ENCODE measurements at places on chromosomes 2 and 18.

DNA sequence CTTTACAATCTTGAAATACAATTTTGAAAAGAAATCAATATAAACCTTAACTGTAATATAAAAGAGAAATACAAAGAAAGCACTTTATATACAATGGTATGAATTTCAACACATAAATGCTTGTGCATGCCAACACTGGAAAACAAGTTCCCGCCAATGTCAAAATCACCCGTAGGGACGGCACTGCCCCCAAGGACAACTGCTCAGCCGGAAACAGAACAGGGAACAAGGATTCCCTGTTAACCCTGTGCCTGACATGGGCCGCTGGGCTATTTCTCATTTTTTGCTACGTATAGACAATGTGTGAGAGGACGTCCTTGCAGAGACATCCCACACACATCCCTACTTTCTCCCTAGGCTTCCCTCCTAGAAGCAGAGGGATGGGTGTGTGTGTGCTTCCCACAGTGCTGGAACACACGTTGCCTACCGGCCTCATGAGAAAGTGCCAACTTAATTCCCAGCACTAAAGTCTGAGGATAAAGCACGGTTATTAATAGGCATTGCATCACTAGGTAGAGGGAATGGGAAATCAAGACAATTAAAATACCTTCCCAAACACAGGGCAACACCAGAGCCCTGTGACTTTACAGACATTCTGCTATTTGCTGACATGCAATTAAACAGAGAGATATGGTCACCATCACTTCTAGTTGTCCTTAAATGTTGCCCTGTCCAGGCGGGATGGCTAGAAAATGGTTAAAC is 14.4 kb downstream of the AFG3L2 start:
- no peak for DNase-seq

GRCh38 chr2:72035518-72036172 is 112.0 kb downstream of the CYP26B1 start:
- DNase-seq, result no peak

GRCh38 chr2:240457223-240458043 is 22.0 kb downstream of the GPC1 start:
- no peak for DNase-seq

DNA sequence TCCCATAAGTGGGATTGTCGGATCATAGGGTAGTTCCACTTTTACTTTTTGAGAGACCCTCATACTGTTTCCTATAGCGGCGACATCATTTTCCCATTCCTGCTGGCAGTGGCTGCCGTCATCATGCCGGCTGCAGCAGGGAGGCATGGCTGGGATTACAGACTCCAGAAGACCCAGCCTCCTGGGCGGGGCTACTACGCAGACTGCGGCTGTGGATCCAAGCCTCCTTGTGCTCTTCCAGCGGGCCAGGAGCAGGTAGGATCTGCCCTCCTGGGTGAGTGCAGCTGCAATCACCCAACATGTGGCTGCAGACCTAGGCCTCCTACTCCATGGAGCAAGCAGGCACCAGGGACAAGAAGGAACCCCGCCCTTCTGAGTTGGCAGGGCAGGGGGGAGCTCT is 359.2 kb downstream of the GALR1 start:
- no peak for DNase-seq

GRCh38 chr2:56583796-56584315 is 400.1 kb downstream of the CCDC85A start:
- DNase-seq, result no peak

- DNase-seq, result no peak
Measured at GRCh38 chr18:67613731-67614130, 97.2 kb upstream of the DSEL start.

DNA sequence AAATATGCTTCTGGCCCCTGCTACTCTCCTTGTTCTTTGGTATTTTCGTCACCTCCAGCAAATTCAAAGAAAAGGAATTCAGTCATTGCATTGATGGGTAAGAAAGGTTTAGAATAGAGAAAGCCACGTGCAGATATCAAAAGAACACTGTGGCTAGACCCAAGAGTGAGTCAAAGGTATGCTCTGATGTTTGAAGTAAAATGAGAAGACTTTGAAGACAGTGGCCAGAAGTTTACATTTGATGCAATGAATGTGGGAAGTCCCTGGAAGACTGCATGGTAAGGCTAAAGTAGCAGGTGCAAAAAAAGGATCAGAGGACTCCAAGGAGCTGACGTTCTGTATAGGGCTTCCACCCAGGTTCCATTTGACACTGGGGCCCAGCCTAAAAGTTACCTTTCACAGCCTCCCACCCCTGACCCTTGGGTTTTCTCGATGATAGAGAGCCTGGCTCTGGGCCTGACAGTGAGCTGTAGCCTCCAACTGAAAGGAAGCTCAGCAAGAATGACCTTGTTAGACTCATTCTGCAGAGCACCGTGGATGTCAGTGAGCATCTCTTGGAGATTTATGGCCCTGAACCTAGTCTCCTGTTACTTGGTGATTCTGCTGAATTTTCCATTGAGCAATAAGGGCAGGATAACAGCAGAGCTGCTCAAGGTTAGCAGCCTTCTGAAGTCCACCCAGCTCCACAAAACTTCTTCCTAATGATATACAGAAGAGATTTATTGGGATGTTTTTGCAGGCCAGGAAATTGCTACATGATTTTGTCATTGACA is 223.7 kb upstream of the RBBP8 start:
- DNase-seq, result no peak

DNA sequence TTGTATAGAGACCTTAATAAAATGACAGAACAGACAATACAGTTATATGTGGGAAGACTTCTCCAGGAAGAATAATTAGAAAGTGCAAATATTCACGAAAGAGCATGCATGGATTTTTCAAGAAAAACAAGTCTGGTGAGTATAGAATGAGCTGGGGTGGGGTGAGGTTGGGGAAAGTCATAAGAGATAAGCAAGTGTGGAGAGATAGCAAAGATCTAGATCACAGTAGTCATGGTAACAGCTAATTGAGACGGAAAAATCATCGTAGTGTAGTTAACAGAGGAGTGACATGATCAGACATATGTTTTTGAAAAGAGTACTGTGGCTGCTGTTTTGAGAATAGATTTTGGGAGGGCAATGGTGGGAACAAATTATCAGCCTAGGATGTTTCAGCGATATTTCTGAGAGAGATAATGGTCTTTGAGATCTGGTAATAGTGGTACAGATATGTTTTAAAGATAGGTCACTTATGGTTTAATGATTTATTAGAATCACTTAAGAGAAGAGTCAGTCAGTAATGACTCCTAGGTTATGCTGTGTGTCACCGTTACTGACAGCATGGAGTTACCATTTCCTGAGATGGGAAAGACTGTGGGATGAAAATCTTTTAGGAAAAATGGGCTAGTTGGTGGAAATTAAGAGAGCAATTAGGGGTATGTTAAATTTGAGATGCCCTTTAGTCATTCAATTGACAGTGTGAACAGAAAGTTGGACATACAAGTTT is 248.5 kb upstream of the SLC8A1 start:
- no peak for DNase-seq

GRCh38 chr2:26503231-26503880 is 25.4 kb upstream of the OTOF start:
- peak; percentile 82 for DNase-seq
